Stimulated activated CD4-positive, alpha-beta T cell treated with anti-CD3 and anti-CD28 coated beads, Interleukin-1b, Interleukin-23, amount 100 ng/mL, for 4 hours (primary cell): ENCODE measurements at places on chromosomes 3 and 15.

GRCh38 chr3:9239680-9240079, 9.8 kb downstream of the SRGAP3 start:
- DNase-seq = no peak

GRCh38 chr15:55856506-55857164, 113.7 kb upstream of the PRTG start:
- DNase-seq = no peak

DNA sequence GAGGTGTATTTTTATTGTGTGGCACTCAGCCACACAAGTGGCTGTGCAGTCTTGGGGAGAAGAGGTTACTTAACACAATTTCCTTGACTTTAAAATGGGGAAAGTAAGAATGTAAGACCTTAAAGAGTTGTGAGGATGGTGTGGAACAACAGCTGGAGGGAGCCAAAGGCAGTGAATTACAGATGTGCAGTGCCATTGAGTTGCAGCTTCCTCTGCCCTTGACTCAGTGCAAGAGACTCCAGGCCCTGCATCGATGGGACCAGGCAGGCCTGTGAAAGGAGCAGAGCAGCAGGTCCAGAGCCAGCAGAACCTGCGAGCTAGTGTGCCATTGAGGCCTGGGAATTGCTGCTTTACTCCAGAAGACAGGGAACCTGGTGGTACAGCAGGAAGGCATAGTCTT, 27.2 kb downstream of the EEFSEC start:
- no peak for DNase-seq

- no peak for DNase-seq
Observed at GRCh38 chr3:64209866-64210621, 15.2 kb downstream of the PRICKLE2 start.

DNA sequence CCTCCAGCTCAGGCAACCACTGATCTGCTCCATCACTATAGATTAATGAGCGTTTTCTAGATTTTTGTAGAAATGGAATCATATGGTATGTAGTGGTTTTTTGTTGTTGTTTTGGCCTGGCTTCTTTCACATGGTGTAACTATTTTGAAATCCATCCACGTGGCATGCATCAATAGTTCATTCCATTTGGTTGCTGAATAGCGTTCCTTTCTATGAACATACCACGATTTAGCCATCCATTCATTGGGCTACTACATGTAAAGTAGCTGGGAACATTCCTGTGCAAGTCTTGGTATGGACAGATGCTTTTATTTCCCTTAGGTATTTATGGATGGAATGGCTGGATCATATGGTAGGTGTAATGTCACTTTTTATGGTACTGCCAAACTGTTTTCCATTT, 10.7 kb upstream of the CHSY1 start:
- DNase-seq = no peak

DNA sequence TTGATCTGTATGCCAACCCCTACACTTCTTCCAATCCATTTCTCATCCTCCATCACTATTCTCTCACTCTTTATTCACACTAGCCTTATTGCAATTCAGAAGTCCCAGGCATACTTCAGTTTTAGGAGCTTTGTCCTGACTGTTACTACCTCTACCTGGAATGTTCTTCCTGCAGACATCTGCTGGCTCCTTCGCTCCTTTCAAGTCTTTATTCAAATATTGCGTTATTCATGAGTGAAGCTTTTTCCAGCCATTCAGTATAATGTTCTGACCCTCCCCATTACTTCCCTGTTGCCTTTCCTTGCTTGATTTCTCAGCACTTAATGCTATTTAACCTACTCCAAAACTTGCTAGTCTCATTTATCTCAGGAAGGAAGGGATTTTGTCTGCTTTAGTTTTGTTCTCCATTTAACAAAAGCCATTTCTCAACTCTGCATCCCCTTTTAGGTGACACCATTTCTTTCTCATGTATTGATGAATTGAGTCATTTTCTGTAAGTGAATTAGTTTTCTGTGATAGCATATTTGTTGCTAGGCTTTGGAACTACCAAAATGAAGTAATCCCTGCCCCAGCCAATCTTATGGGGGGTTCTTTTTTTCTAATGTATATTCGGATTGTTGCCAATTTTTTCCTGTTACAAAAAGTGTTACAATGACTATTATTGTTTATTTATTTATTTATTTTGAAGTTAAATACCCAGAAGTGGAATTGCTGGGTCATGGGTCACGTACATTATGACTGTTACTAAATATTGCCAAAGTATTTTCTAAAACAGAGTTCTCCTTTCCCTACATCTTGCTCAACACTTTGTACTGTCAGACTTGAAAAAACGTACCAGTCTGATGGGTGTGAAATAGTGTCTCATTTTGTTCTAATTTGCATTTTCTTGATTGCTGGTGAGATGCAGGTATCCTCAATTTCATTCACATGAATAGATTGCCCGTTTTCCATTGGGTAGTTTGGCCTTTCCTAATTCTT, 9.4 kb downstream of the ATP11B start:
- no peak for DNase-seq

DNA sequence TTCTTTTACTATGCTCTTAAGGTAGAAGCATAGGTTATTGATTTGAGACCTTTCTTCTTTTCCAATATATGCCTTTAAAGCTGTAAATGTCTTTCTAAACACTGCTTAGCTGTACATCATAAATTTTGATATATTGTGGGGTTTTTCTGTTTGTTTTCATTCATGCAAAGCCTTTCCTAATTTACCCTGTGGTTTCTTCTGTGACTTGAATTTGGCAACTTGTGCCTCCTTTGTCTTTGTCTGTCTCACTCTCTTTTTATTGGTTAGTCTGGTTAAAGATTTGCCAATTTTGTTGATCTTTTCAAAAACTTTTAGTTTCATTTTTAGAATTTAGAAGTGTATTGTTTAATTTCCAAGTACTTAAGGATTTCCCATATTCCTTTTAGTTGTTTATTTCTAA, 343.1 kb downstream of the OXSM start:
- DNase-seq = no peak

DNA sequence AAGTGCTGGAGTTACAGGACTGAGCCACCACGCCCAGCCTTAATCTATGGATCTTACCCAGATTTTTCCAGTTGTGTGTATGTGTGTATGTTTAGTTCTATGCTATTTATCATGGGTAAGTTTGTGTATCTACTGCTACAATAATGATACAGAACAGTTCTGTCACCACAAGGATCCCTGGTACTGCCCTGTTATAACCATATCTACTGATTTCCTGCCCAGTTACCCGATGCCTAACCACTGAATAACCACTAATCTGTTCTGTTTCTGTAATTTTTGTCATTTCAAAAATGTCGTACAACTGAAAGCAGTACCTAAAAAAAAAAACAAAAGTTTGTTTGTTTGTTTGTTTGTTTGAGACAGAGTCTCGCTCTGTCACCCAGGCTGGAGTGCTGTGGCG, 123.7 kb upstream of the RAP2B start:
- DNase-seq = no peak

DNA sequence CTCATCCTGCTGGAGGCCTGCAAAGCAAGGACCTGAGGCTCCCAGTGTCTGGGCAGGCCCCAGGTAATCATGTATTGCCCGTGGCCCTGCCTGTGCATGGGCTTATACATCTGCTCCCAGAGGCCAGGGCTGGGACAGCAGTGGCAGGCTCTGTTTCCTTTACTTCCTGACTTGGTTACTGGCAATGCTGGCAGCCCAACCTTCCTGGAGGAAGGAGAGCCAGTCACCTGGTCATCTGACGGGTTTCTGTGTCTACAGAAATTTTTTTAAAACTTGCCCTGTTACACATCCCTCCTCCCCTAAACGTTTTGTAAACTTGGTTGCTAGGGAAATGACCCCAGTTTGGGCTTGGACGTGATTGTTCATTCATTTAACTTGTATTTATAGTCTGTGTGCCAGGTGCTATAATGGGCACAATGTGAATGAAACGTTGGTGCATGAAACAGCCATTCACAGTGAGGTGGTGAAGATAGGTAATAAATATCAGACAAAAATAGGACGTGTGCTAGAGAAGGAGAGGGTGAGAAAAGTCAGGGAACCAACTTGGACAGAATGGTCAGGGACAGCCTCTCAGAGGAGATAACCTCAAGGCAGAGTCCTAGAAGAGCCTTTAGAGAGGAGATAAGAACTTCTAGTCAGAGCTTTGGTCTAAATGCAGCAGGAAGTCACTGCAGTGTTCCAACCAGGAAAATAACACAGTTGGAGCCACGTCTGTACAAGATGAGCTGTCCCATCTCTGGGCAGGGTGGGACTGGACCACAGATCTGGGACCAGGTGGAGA, 14.1 kb downstream of the TEX264 start:
- DNase-seq = no peak

DNA sequence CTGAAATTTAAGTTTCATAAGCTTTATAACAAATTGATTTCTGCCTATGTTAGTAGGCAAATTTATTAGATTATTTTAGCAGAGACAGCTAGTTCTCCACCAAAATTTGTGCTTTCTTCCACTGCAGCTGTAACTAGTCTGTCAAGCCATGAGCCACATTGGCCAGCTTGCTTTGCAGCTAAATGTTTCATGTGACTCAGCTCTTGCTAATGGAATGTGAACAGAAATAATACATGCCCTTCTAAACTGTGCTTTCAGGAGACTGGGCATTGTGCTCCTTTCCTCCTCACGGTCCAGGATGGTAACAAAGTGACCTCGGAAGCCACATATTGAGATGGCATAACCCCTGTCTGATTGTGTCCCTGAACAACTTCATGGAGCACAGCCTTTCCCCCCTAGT, 51.3 kb upstream of the KPNA4 start:
- no peak for DNase-seq

DNA sequence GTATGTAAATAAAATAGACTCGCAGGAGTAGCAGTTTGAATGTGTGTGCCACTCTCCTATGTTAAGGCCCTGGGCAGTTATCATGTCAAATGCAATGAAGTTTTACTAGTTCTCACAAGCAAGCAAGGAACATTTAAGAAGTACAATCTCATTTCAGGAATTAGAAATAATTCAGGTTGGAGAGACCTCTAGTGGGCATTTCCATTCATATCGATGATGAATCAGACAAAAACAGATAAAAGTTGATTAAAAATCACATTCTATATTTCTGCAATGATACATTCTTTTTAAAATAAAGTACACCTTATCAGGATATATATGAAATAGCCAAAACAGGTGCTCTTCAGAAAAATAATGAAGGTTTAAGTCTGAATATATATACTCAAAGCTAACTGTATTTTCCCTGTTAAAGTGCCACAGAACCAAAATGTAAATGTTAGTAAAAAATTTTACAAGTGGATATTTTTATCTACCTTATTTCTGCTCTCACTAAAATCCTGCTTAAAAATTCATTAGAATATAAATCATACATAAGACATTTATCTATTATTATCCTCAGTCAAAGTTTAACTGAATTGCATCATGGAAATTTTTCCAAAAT, 492.4 kb upstream of the FRG2C start:
- DNase-seq = no peak

- DNase-seq = no peak
Observed at GRCh38 chr15:33913459-33913858, 54.8 kb upstream of the CHRM5 start.

- DNase-seq = no peak
Observed at GRCh38 chr3:70273492-70273891, 38.9 kb downstream of the MDFIC2 start.

GRCh38 chr3:158479051-158479450, 91.9 kb upstream of the MLF1 start:
- no peak for DNase-seq

- no peak for DNase-seq
Observed at GRCh38 chr15:38085931-38086568, 151.6 kb downstream of the TMCO5A start.

- no peak for DNase-seq
Observed at GRCh38 chr3:14031271-14031670, 93.4 kb downstream of the CHCHD4 start.

DNA sequence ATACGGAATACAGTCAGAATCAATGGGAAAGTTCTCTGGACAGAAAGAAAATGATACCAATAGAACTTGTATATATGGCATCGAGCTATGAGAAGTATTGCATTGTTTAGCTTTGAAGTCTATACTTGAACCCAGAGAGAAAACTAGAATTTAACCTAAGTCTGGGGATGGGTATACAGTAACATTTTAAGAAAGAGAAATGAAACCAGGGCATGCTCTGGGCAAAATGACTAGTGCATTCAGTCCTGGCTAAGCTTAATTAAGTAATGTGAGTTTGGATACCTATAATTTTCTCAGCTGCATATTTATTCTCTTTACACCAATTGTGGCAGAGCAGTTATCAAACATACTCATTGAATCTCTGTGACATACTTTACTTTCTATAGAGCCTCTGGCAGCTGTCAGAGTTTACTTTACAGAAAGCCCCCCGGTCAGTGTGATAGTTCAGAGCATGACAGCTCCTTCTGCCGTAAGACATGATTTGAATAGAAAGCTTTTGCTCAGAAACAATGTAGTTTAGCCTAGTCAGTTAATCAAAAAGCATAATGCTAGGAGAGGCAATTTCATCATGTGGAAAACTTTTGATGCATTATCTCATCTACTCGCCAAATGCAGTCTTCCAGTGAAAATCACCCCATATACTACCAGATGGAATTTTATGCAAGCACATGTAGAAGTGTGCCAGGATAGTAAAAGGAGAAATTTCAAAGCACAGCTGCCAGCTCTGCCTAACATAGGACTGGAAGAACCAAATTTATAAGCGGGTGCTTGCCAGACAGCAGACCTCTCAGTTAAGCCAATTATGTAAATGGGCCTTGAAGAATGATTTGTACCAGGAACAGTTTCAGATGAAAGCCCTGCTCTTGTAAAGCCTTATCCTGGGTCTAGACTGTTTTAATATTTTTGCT, 40.7 kb downstream of the OXSM start:
- no peak for DNase-seq
